NCI-H187 (cell line): ENCODE measurements at places on chromosomes 2 and 18.

DNA sequence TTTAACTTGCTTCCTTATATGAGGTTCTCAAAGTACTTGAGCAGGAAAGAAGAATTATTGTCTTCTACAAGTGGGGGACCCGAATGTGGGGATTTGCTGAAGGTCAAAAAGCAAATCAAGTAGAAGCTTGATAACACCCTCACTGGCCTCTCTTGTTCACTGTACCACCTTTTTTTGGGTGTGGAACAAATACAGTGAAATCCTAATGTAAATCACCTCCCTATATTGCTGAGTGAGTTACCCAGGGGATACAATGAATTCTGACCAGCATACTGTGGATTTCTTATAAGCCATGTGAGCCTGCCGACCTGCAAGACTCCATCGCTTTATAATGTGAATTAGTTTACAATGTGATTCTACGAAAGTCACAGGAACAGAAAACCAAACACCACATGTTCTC lies 66.5 kb downstream of the DOCK10 start:
- DNase-seq = no peak

GRCh38 chr2:193869564-193869963 lies 1674.8 kb upstream of the TMEFF2 start:
- DNase-seq = no peak

GRCh38 chr2:176555112-176555511 lies 285.9 kb downstream of the MTX2 start:
- no peak for DNase-seq

GRCh38 chr2:209763106-209763505 lies 8.5 kb upstream of the UNC80 start:
- no peak for DNase-seq

GRCh38 chr2:36404754-36405153 lies 49.2 kb downstream of the CRIM1 start:
- no peak for DNase-seq

DNA sequence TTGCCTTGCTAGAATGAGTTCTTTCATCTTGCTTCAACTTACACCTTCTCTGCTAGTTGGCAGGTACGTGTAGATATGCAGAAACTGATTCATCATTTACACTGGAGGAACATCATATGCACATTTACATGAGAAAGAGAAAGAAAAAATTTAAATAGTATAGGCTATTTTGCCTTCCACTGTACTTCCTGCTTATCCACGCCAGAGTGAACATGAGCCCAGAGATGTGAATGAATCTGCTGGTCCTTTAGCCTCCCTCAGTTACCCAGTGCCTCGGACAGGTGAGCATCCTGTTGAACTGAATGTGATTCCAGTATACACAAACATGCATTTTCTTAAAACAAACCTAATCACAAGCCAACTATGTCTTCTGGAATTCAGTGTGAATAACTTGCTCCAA lies 83.6 kb downstream of the SESTD1 start:
- DNase-seq = no peak

DNA sequence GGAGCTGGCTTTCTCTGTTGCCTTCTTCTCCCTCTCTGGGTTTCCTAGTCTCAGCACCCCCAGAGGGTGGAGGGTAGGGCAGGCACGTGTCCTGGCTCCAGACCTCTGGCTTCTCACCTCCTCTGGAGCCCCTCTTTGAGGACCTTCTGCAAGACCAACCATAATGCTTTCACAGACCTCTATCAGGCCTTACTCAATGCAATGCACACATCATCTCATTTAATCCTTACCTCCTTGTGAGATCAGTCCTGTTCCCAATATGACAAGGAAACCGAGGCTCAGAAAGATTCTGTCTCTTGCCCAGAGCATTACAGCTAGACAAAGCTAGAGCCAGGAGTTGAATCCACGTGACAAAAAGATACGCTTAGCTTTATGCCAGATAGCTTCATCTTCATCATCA lies 8.2 kb downstream of the ATOH8 start:
- DNase-seq = no peak

DNA sequence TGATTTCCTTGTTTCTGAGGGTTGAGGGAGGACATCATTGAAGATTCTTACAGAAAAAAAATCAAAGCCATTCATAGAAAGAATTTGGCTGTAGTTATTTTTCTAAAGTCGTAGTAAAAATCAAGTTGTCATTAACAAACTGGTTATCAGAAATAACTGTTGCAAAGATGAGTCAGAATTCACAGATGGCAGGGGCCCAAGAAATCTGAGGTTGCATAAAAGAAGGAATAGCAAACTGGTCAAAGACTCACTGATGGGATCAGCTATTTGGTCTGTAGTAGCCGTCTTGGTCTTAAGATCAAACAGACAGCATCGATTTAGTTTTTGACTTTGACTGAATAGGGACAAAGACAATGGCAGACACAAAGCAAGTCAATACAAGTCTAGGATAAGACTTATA lies 334.3 kb downstream of the FIGN start:
- no peak for DNase-seq

GRCh38 chr2:180497621-180498152 lies 482.7 kb upstream of the UBE2E3 start:
- DNase-seq = no peak
